Endothelial cell of umbilical vein (primary cell): ENCODE measurements at places on chromosomes 2 and 18. TPM values are rescaled to one million over a fixed set of nuclear protein-coding genes. Genes with fewer than 3 reads are reported as not detected.

GRCh38 chr2:210226223-210226622 is 976 bp upstream of the ACADL start:
- no peak for DNase-seq
- H3K27me3 ChIP-seq, result peaks cover 42% of the 10 kb centered on the region
- H3K36me3 ChIP-seq, result no peaks in the 10 kb centered on the region
- H3K27ac ChIP-seq, result no peak overlapping the region

- no peaks in the 10 kb centered on the region for H3K27me3 ChIP-seq
- no peaks in the 10 kb centered on the region for H3K4me1 ChIP-seq
- H3K27ac ChIP-seq, result no peak overlapping the region
- peak; percentile 8 for DNase-seq
- H3K36me3 ChIP-seq, result no peaks in the 10 kb centered on the region
Measured at GRCh38 chr2:155727187-155727895, 605.2 kb downstream of the NR4A2 start.

GRCh38 chr2:199707593-199708185 is 143.3 kb downstream of the FTCDNL1 start:
- H3K4me1 ChIP-seq, result no peaks in the 10 kb centered on the region
- H3K36me3 ChIP-seq, result no peaks in the 10 kb centered on the region
- no peak overlapping the region for H3K27ac ChIP-seq
- no peak for DNase-seq

DNA sequence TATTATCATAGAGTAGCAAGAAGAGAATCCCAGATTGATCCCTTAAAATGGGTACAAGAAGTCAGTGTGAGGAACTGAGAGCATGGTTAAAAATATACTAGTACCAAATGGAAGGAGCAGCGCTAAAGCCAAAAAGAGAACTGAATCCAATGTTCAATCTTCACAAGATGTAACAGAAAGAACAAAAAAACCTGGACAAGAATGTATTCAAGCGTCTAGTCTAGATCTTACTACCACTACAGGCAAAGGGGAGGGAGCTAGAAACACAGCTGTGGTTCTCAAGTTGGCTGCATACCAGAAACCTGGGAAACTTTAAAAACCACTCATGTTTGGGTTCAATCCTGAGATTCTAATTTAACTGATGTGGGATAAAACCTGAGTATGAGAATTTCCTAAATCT is 57.5 kb downstream of the PIAS2 start:
- no peaks in the 10 kb centered on the region for H3K36me3 ChIP-seq
- no peak overlapping the region for H3K27ac ChIP-seq
- peaks cover 3% of the 10 kb centered on the region for H3K4me1 ChIP-seq

- no peaks in the 10 kb centered on the region for H3K27me3 ChIP-seq
- H3K27ac ChIP-seq, result no peak overlapping the region
- no peaks in the 10 kb centered on the region for H3K36me3 ChIP-seq
- H3K4me3 ChIP-seq, result no peak overlapping the region
- DNase-seq, result no peak
- H3K4me1 ChIP-seq, result no peaks in the 10 kb centered on the region
Measured at GRCh38 chr18:60100778-60101177, 201.0 kb downstream of the PMAIP1 start.

DNA sequence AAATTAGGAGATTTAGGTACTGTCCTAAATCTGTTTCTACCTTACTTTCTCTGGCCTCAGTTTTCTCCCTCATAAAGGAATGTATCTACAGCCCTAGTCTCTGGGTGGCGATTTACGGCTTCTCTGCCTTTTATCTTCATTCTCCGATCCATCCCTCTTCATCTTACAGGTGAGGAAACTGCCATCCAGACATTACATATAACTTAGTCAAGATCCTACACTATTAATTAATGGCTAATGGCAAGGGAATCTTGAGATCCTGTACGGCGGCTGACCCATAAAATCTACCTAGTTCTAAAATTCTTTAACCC is 386 bp upstream of the YIPF4 start:
- peaks cover 11% of the 10 kb centered on the region for H3K4me1 ChIP-seq
- H3K27ac ChIP-seq, result peak overlapping the region; percentile 80
- DNase-seq, result no peak
- H3K27me3 ChIP-seq, result peaks cover 2% of the 10 kb centered on the region
- H3K4me3 ChIP-seq, result peak overlapping the region; percentile 94

- H3K27ac ChIP-seq, result no peak overlapping the region
- no peak overlapping the region for H3K4me3 ChIP-seq
- no peaks in the 10 kb centered on the region for H3K36me3 ChIP-seq
Measured at GRCh38 chr2:219018286-219018685, 23.0 kb downstream of the CFAP65 start.

GRCh38 chr2:64404002-64404731 is 49.8 kb upstream of the LGALSL start:
- H3K27me3 ChIP-seq, result peaks cover 7% of the 10 kb centered on the region
- no peaks in the 10 kb centered on the region for H3K36me3 ChIP-seq
- H3K27ac ChIP-seq, result peak overlapping the region; percentile 72
- H3K4me3 ChIP-seq, result no peak overlapping the region
- H3K4me1 ChIP-seq, result peaks cover 35% of the 10 kb centered on the region
- peak; percentile 99 for DNase-seq

GRCh38 chr18:56921896-56922480 is 224.9 kb upstream of the BOD1L2 start:
- no peak for DNase-seq
- H3K36me3 ChIP-seq, result no peaks in the 10 kb centered on the region
- H3K27me3 ChIP-seq, result no peaks in the 10 kb centered on the region
- peaks cover 6% of the 10 kb centered on the region for H3K4me1 ChIP-seq
- no peak overlapping the region for H3K4me3 ChIP-seq

GRCh38 chr2:8564475-8564874 is 117.4 kb upstream of the ID2 start:
- H3K27ac ChIP-seq, result no peak overlapping the region
- no peaks in the 10 kb centered on the region for H3K27me3 ChIP-seq
- H3K4me3 ChIP-seq, result no peak overlapping the region
- no peaks in the 10 kb centered on the region for H3K36me3 ChIP-seq
- DNase-seq, result no peak
- no peaks in the 10 kb centered on the region for H3K4me1 ChIP-seq

DNA sequence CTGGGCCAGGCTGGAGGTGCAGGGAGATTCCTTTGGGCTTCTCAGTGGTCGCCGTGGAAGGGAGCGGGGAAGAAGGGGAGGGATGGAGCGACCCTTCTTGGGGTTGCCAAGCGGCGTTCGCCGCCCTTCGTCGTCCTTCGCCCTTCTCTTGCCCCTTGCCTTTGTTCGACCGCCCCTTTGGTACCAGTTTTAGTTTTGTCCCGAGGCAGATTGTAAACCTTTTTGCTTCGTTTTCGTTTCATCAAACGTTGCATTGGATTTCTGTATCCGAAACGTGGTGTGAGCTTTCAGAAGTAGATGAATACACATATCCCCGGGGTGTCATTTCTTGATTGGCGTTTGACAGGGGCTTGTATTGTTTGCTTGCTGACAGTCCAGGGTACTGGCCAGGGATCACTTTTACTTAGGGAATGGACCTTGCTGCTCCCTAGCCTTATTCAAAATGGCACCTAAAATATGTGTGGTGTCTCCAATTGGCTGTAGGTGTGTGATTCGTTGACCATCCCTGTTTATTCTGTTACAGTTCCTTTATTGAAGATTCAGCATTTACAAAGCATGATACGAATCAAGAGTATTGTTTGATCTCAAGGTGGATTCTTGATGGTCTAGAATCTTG is 788 bp downstream of the USP14 start:
- peak overlapping the region; percentile 100 for H3K4me3 ChIP-seq
- H3K36me3 ChIP-seq, result no peaks in the 10 kb centered on the region
- H3K27me3 ChIP-seq, result no peaks in the 10 kb centered on the region
- H3K4me1 ChIP-seq, result peaks cover 13% of the 10 kb centered on the region
- peak; percentile 23 for DNase-seq

- no peak for DNase-seq
- no peaks in the 10 kb centered on the region for H3K4me1 ChIP-seq
- H3K27me3 ChIP-seq, result no peaks in the 10 kb centered on the region
- no peak overlapping the region for H3K27ac ChIP-seq
- H3K36me3 ChIP-seq, result peaks cover 26% of the 10 kb centered on the region
Measured at GRCh38 chr2:10794876-10795275, 17.7 kb downstream of the PDIA6 start.

DNA sequence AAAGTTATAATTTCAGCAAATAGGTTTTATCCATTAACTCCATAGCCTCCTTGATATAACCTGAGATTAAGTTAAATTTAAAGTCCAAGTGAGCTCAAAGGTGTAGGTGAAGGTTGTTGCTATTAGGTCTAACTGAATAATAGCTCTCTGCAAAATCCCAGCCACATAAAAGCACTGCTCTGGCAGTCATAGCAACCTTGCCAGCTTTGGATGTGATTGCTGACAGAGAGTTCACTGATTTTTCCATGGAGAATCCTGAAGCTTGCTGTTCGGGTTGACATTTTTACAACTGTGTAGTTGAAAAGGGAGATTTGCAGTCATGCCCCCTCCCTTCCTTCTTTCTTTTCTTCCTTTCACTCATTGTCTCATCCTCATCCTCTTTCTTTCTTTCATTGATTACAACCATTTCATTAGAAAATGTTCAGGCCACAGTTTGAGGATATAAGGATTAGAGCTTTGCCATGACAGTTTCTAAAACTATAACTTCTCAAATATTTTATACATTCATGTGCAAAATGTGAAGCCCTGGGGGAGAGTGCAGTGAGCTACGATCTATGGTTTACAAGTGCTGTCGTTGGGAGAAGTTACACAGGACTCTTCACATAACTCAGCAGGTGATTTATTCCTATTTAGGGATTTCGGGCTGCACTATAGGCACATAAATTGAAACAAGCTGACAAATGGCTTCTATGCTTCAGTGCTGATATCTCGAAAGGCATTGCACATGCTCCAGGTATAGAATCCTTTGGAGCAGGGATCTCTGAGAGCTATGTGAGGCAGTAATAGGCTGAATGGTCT is 193.8 kb downstream of the LRRTM4 start:
- no peaks in the 10 kb centered on the region for H3K4me1 ChIP-seq
- no peak overlapping the region for H3K27ac ChIP-seq
- no peaks in the 10 kb centered on the region for H3K27me3 ChIP-seq
- no peak overlapping the region for H3K4me3 ChIP-seq
- H3K36me3 ChIP-seq, result no peaks in the 10 kb centered on the region
- no peak for DNase-seq

GRCh38 chr2:188813315-188813714 is 160.9 kb upstream of the COL3A1 start:
- no peak overlapping the region for H3K4me3 ChIP-seq
- no peak overlapping the region for H3K27ac ChIP-seq
- DNase-seq, result no peak
- H3K36me3 ChIP-seq, result no peaks in the 10 kb centered on the region

DNA sequence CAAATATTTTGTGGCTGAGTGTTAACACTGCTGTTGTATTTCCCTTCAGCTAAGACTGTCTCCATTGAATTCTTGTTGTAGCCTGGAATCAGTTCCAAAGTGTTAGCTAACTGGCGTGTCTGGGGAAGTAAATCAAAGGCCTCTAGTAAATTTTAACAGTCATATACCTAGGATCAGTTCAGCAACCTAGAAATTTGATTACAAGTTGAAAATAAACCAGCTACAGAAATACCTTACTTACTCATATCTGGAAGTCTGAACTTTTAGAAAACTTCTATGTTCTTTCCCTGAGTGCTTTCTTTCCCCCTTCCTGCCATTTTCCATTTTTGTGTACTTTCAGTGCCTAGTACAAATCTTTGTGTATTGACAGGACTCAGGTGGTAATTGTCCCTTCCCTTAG is 396.7 kb upstream of the DCC start:
- no peaks in the 10 kb centered on the region for H3K4me1 ChIP-seq
- H3K4me3 ChIP-seq, result no peak overlapping the region
- H3K27ac ChIP-seq, result no peak overlapping the region
- H3K27me3 ChIP-seq, result no peaks in the 10 kb centered on the region
- H3K36me3 ChIP-seq, result no peaks in the 10 kb centered on the region

GRCh38 chr2:227461811-227462461 is 10.0 kb upstream of the AGFG1 start:
- no peaks in the 10 kb centered on the region for H3K4me1 ChIP-seq
- no peaks in the 10 kb centered on the region for H3K36me3 ChIP-seq
- H3K27ac ChIP-seq, result no peak overlapping the region
- H3K4me3 ChIP-seq, result no peak overlapping the region
- DNase-seq, result no peak
- H3K27me3 ChIP-seq, result no peaks in the 10 kb centered on the region

DNA sequence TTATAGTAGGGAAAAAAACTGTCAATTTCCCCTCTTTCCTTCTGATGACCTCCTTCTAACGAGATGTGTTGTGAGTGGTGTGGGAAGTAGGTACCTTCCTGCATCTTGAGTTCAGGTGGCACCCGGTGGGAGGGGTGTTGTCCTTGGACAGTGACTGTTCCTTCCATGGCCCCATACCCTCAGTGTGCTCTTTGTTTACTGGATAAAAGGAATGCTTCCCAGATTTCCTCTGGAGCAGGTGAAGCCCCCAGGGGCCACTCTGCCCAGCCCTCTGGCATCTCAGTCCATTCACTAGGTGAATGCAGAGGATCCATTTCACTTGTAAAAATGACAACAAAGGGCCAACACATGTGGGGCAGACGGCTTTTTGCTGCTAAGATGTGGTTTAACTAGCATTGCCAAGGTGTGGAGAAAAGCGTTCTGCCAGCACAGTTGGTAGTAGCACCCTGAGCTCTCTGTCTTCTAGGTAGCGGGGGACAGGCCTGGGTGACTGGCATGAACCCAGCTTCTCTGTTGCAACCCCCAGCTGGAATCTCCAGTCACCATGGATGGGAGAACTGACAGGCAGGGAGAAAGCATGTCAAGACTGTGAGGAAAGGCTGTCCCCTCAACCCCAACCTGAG is 6.9 kb downstream of the GDF7 start:
- H3K27me3 ChIP-seq, result peaks cover 23% of the 10 kb centered on the region
- peaks cover 15% of the 10 kb centered on the region for H3K4me1 ChIP-seq
- DNase-seq, result no peak
- H3K4me3 ChIP-seq, result no peak overlapping the region

- H3K4me1 ChIP-seq, result no peaks in the 10 kb centered on the region
- DNase-seq, result no peak
- H3K36me3 ChIP-seq, result peaks cover 35% of the 10 kb centered on the region
- H3K27ac ChIP-seq, result no peak overlapping the region
Measured at GRCh38 chr2:10792001-10792634, 20.5 kb downstream of the PDIA6 start.

DNA sequence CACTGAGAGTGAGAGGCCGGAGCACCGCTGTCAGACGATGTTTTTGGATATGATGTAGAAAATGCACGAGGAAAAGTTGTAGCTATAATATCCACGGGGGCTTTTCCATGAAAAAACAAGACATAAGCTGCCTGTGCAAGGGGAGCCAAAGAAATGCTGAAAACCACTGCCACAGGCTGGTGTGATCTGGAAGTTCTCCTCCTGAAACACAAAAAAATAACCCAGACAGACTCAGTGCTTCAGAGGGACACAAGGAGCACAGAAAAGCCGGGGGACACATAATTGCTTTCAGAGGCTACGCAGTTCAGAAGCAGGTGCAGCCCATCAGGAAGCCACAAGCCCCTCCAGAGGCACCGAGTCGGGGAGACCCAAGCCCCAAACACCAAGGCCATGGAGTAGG is 98.2 kb downstream of the ZNF516 start:
- no peak overlapping the region for H3K27ac ChIP-seq
- H3K27me3 ChIP-seq, result no peaks in the 10 kb centered on the region
- no peak overlapping the region for H3K4me3 ChIP-seq
- no peaks in the 10 kb centered on the region for H3K4me1 ChIP-seq

GRCh38 chr2:200640901-200641300 is 55.1 kb downstream of the AOX1 start:
- no peaks in the 10 kb centered on the region for H3K4me1 ChIP-seq
- H3K27me3 ChIP-seq, result no peaks in the 10 kb centered on the region
- H3K36me3 ChIP-seq, result no peaks in the 10 kb centered on the region

Gene PKDCC
- 5.9 and 6.9 TPM in 2 replicates for total RNA-seq

Gene NAT8
- total RNA-seq, result not detected in 2 replicates

Gene TUBA3D
- total RNA-seq, result not detected in 2 replicates

Gene RALB
- 106 and 115 TPM in 2 replicates for total RNA-seq

Gene KCNIP3
- total RNA-seq, result 0.21 and 0.62 TPM in 2 replicates

Gene FRZB
- total RNA-seq, result 0.09 TPM in 1 of 2 replicates, not detected in the other
